SJSA1 (cell line): ENCODE measurements at places on chromosomes 3 and 15. TPM values are rescaled to one million over a fixed set of nuclear protein-coding genes. Genes with fewer than 3 reads are reported as not detected.

DNA sequence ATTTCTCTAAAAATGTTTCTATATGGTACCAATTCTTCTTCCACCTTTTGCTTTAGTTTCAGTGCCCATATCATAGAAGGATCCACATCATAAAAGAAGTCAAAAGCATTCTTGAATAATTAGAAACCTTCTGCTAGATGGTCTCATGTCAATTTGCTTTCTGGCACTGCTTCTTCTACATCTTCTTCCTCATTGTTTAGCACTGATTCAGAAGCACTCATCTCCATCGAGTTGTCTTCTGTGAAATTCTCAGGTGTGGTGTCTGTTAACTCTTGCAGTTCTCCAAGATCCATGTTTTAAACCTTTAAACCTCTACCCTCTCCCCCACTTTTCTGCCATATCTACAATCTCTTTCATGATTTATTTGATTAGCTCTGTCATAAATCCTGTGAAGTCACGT is 154.8 kb downstream of the WDR76 start:
- DNase-seq = no peak

The ITIH3 gene
- total RNA-seq = 4.0 and 8.9 TPM in 2 replicates

- DNase-seq = no peak
These were observed 20.4 kb upstream of the TPM1 start for GRCh38 chr15:63022181-63022580.

The MAP6D1 gene
- 1.5 and 3.0 TPM in 2 replicates for total RNA-seq

- no peak for DNase-seq
These were observed 106.7 kb downstream of the ZIC4 start for GRCh38 chr3:147299656-147300055.
